Suppressor macrophage (primary cell): ENCODE measurements at places on chromosomes 4 and X.

GRCh38 chrX:2539586-2539985 is 38.8 kb upstream of the DHRSX start:
- no peak for DNase-seq

DNA sequence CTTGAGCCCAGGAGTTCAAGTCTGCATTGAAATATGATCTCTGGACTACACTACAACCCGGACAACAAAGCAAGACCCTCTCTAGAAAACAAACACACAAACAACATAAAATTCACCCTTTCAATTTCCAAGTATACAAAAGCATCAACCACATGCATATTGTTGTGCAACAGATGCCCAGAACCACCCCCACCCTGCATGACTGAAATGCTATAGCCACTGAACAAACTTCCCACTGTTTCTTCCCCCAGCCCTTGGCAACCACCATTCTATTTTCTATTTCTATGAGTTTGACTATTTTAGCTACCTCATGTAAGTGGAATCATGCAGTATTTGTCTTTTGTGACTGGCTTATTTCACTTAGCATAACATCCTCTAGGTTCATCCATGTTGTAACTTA is 14.2 kb upstream of the C4orf51 start:
- no peak for DNase-seq

GRCh38 chr4:140955641-140956040 is 177.6 kb downstream of the RNF150 start:
- DNase-seq: no peak

GRCh38 chrX:117910216-117910615 is 206.4 kb downstream of the KLHL13 start:
- no peak for DNase-seq

DNA sequence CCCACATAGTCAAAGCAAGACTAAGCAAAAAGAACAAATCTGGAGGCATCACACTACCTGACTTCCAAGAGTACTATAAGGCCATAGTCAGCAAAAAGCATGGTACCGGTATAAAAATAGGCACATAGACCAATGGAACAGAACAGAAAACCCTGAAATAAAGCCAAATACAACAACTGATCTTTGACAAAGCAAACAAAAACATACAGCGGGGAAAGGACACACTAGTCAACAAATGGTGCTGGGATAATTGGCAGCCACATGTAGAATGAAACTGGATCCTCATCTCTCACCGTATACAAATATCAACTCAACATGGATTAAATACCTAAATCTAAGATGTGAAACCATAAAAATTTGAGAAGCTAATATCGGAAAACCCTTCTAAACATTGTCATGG is 819.3 kb upstream of the FRG1 start:
- DNase-seq: no peak

DNA sequence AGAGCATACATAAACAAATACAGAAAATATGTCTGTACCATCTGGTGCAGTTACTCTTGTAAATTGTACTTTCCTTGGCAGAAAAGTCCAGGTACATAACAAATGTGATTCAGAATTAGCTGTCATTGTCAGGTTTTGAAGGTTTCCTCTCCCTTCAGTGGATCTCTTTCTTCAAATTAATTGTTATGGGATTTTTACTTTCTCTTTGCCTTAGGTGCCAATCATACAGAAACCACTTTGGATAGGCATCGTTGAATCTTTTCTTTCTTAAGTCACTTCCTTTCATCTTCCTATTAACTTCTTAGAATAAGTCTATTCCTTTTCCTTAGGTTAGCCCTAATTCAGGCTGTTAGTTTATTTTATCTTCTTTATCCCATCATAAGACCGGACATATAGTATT is 1992.1 kb upstream of the IGFBP7 start:
- DNase-seq: no peak

DNA sequence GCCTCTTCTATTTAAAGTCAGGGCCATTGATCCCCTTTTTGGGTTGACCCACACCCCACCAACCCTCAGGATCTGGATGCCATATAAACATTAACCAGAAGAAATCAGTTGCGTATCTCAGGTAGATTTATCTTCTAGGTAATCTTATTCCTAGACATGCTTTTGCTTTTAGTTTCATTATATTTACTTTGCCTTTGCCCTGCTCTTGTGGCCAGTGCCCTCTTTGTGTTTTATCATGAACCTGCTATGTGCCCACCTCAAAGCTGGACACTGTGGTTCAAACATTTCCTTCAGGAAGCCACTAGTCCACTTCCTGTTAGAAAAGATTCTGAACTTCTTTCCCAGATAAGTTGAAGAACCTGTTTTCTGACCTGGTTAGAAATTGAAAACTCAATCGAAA is 117.4 kb upstream of the EDNRA start:
- no peak for DNase-seq

DNA sequence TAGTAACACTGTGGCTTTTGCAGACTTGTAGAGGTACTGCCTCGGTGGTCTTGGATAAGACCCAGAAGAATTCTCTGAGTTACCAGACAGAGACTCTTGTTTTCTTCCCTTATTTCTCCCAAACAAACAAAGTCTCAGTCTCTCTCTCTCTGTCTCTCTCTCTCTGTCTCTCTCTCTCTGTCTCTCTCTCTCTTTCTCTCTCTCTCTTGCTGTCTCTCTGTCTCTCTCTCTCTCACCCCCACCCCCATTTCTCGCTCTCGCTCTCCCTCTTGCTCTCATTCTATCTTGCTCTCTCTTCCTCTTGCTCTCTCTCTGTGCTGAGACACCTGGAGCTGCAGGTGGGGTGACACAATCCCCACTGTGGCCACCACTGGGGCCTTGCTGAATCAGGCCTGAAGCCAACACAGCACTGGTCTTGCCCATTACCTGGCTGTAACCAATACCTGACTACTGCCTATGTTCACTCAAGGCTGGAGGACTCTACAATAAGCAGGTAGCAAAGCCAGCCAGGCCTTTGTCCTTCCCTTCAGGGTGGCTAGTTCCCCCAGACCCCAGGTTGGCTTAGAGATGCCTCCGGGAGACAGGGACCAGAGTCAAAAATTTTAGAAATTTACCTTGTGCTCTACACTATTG is 12.3 kb downstream of the LOC101059915 start:
- no peak for DNase-seq

- peak; percentile 69 for DNase-seq
Measured at GRCh38 chr4:169682372-169683047, 62.1 kb downstream of the CLCN3 start.

GRCh38 chrX:79140731-79141130 is 3.8 kb upstream of the GPR174 start:
- DNase-seq: no peak

- DNase-seq: no peak
Measured at GRCh38 chrX:38247051-38247450, 26.4 kb upstream of the SRPX start.

- DNase-seq: peak; percentile 13
Measured at GRCh38 chr4:89299153-89299791, 8.3 kb downstream of the GPRIN3 start.

- DNase-seq: no peak
Measured at GRCh38 chr4:81343046-81343445, 128.0 kb upstream of the PRKG2 start.

- no peak for DNase-seq
Measured at GRCh38 chr4:16126714-16127113, 42.9 kb upstream of the PROM1 start.

DNA sequence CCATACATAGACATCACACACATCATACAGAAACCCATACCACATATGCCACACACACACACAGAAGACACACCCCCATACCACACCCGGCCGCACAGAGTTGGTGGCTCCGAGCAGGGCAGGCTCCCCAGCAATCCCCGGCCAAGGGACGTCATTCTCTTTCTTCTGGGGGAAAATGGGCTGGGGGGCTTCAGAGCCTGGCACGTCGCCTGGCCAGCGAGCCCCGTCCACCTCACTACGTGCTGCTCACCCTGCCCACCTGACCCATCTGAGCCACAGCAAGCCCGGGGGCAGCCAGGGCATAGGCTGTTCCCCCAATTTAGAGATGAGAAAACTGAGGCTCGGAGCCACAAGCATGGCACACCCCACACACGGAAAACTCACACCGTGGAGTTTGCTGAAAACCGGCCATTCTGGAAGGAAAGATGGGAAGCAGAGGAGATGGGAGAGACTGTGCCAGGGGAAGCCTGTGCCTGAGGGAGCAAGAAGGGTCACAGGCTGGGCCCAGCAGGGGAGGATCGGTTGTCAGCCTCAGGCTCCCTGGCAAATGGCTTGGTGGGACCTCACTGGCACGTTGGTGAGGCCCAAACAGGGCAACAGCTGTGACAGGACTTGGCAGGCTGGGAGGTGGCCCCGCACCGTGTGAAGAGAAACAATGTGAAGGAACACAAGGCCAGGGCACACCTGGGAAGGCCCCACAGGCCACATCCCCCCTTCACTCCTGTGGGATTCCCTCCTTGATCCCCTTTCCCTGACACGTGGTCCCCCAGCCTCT is 73.2 kb downstream of the JAKMIP1 start:
- DNase-seq: no peak

DNA sequence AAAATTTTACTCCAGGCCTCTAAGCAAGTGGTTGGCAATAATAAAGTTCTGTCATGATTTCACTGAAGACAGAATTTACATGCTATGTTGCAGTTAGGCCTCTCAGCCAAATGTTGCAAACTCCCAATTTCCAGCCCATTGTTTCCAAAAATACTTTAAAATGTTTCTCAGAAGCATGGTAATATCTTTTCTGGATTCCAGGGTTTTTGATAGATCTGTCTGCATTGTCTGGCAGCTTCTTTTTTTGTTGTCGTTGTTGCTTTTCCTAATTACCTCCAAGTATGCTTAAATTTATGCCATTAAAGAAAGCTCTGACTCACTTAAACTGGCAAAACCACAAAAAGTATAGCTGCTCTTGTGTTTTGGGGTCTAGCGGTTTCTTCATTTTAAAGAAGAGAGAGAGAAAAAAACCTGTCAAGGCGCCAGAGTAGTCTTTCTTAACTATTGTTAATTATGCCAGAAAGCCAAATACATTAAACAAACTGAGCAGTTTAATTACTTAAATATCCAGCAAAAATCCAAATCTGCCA is 97.0 kb downstream of the AGTR2 start:
- no peak for DNase-seq

DNA sequence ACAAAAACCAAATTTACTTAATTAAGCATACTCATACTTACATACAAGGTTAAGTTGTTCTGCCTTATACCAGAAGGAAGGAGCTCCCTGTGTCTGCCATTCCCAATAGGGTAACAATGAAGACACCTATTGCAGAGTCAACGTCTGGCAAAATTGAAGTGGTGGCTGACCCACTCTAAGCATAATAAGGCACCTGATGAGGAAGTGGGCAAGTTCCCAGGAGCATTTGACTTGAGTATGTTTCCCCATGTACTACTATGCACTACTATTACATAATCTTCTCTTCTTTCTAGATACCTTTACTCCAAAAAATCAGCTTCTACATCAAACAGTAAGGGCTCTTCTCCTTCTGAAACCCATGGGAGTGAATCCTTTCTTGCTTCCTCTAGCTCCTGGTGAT is 591.5 kb downstream of the PPARGC1A start:
- DNase-seq: no peak

- DNase-seq: no peak
Measured at GRCh38 chr4:184439856-184440594, 34.3 kb downstream of the IRF2 start.

- no peak for DNase-seq
Measured at GRCh38 chr4:184191267-184191666, 26.4 kb downstream of the ENPP6 start.

- DNase-seq: no peak
Measured at GRCh38 chr4:186318481-186318880, 52.5 kb downstream of the F11 start.

GRCh38 chrX:362351-362750 is 24.4 kb downstream of the PPP2R3B start:
- no peak for DNase-seq

DNA sequence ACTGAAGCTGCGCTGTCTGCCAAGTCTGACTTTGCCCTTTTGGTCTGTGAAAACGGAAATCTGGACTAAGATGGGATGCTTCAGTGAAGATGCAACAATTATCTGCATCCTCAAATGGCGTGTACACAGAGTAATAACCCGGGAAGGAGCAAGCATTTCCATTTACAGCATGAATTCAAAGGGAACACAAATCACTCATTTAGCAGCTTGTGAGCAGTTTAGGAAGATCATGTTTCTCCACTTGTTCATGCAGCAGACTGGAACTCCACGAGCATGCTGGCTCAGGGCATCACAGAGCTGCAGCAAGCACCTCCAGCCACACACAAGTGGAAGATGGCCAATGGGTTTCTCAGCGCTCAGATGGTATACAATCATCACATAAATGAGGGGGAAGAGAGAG is 175.5 kb downstream of the NLGN4X start:
- DNase-seq: no peak

DNA sequence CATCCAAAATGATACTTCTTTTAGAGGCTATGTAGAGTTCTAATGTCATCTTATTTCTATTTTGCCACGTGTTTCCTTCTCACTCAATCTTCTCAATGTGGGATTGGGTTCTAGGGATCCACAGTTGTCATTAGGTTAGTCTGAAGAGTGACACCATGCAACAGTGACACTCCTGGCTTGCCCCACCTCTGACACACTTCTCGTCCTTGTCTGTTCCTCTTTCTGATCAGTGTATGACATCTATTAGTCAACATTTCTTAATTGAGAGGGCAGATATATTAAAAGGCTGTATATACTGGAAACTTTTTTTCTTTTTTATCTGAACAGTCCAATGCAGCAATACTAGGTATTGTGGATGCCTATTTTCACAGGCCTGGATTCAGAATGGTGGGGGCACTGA is 67.6 kb upstream of the GYPA start:
- peak; percentile 5 for DNase-seq

GRCh38 chr4:187501731-187502130 is 493.8 kb upstream of the ZFP42 start:
- no peak for DNase-seq

- no peak for DNase-seq
Measured at GRCh38 chr4:185933078-185933581, 121.1 kb upstream of the SORBS2 start.

DNA sequence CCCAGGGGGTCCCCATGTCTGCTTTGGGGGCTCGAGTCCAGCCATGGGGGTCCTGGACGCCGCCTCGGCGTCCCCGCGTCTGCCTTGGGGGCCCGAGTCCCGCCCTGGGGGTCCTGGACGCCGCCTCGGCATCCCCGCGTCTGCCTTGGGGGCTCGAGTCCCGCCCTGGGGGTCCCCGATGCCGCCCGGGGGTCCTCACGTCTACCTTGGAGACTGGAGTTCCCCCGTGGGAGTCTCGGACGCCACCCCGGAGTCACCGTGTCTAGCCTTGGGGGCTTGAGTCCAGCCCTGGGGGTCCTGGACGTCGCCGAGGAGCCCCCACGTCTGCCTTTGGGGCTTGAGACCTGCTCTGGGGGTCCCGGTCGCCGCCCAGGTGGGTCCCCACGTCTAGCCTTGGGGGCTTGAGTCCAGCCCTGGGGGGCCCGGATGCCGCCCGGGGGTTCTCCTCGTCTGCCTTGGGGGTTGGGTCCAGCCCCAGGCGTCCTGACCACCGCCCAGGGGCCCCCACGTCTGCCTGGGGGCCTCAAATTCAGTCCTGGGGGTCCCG is 1.1 kb upstream of the GTPBP6 start:
- peak; percentile 26 for DNase-seq

GRCh38 chrX:16711893-16712547 is 449 bp downstream of the CTPS2 start:
- DNase-seq: no peak

GRCh38 chr4:152591396-152591795 is 55.5 kb upstream of the FBXW7 start:
- peak; percentile 12 for DNase-seq

GRCh38 chr4:112296949-112297880 is at the start of gene ALPK1:
Gene ALPK1 (plus strand): TSS chr4:112297369.
- DNase-seq: peak; percentile 94

GRCh38 chr4:97910005-97910404 is 233.3 kb downstream of the STPG2 start:
- DNase-seq: no peak

- DNase-seq: no peak
Measured at GRCh38 chr4:18816228-18816895, 794.8 kb upstream of the LCORL start.
